ENCODE measurements at places on chromosomes 6 and 20.

- DNase-seq = no peak
Observed at GRCh38 chr6:77298283-77298682, 165.0 kb downstream of the HTR1B start.

DNA sequence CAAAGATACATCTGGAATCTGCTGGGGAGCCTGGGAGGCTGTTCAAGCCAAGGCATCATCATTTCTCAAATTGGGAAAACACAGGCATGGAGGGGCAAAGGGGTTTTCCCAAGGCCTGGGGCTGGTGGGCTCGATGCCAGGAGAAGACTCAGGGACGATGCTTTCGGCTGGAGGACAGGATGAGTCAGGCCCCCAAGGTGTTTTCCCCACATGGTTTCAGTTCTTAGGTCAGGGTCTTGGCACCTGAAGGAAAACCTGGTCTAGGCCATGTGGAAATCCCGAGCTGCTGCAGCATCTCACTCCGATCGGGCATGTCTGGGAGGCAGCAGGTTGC is 348.1 kb downstream of the CDC5L start:
- no peak for DNase-seq

- DNase-seq = no peak
Observed at GRCh38 chr6:7805850-7806214, 79.9 kb downstream of the BMP6 start.

GRCh38 chr20:33394718-33395117 is 6.6 kb downstream of the CDK5RAP1 start:
- no peak for DNase-seq

DNA sequence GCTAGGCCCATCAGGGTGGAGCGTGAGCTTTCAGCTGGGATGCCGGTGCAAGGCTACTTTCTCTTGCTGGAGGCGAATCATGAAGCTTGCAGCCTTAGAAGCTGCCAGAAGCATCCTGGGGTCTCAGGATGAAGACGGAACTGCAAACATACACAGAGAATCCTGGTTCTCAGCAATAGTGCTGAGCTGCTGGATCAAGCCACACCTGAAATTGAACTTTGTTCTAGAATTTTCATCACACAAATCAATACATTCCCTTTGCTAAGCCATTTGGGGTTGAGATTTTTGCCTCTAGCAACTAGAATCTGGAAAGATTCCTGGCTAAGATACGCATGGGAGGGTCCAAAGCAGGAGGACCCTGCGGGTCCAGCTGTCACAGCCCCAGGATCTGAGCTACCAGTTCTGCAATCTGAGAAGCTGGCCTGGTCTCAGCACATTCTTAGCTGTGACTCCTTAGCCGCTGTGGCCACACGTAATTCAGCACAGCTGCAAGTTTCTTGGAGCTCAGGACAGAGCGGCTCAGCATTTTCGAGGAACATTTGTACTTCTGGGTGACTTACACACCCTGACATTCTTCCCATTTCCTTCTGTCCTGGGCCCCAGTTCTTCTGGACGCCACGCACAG is 6.6 kb upstream of the ARFGAP1 start:
- DNase-seq = no peak

DNA sequence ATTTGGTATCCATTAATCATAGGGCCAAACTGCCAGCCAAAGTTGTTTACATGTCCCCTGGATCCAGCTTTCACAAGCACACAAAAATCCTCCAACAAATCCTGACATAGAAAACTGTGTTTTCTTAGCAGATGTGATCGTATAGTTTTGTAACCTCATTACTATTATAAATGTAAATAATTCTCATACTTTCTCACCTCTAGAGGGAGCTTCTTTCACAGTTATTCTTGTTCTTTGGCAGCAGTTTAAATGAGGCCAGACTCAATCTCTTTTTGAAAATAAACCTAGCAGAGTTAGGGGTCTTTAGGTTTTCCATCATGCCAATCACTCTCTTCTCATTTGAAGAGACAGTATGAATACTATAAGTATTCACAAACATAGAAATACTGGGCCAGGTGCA is 17.0 kb upstream of the ZNF318 start:
- DNase-seq = no peak

GRCh38 chr20:54219751-54220426 is 12.0 kb downstream of the PFDN4 start:
- DNase-seq = no peak

- no peak for DNase-seq
Observed at GRCh38 chr6:14645221-14645620, 527.6 kb downstream of the CD83 start.

- no peak for DNase-seq
Observed at GRCh38 chr6:14873101-14873500, 372.8 kb upstream of the JARID2 start.

DNA sequence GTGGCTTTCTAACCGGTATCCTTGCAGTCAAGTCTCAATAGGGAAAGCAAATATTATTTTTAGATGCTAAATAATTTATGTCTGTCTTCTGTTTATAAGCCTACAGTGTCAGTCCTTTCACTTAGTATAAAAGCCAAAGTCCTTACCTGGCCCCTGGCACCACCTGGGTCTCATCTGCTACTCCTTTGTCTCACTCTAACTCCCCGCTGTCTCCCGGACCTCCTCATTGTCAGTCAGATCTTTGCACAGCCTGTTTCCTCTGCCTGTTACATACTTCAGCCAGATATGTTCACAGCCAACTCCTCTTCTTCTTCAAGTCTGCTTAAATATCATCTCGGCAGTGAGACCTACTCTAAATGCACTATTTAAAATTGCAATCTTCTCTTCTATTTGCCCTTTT is 84.2 kb downstream of the THEMIS start:
- DNase-seq = no peak

DNA sequence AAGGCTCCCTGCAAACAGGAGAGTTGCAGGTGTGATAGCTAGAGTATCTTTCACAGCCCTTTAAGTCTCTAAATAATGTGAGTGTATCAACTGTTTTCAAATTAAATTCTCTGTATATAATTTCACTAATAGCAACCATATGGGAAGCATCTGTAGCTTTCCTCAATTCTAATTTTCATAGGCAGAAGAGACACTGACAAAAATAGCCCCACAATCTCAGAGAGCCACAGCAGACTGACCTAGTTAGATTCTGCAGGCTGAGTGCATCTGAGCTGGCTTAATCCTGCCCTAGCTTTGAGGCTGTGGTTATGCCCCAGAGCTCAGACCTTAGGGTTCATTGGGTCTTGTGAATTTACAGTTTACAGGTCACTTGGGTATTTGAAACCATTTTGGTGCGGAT is 63.9 kb downstream of the MAP7 start:
- no peak for DNase-seq
